ENCODE measurements at places on chromosomes 3 and 15.

DNA sequence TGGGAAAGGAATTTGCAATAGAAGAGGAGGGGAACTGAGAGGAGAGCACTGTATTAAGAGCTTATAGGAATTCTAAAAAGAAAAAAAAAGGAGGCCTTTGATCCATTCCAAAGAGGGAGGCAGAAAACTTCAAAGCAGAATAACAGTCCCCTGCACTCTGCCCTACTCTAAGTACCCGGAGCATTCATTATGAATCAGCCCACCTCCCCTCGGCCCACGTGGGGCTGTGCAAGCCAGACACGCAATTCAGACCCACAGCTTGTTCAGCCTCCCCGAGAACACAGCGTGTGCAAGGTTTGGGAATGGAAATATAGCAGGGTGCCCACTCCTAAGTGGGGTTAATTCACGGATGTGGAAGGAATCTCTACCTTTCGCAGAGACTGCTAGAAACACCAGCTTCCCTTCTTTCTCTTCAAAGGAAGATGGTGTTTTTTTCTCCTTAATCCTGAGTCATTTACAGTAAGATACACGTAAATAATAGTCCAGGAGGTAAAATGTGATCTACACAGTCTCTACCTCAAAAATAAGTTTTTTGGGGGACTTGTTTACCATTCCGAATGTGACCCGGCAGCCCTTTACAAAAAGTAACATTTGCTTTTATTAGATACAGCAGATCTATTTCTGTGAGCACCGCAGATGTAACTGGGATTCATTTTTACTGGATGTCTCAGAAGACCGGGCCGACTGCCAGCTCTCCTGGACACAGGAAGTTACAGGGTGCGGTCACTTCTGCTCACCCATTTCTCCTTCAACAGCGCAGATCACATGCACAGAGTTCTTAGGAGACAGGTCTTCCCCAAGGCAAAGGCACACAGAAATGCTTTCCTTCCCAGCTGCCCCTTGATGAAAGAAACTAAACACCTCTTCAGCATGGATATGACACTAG, 768.5 kb upstream of the CFAP20DC start:
- no peak for DNase-seq

DNA sequence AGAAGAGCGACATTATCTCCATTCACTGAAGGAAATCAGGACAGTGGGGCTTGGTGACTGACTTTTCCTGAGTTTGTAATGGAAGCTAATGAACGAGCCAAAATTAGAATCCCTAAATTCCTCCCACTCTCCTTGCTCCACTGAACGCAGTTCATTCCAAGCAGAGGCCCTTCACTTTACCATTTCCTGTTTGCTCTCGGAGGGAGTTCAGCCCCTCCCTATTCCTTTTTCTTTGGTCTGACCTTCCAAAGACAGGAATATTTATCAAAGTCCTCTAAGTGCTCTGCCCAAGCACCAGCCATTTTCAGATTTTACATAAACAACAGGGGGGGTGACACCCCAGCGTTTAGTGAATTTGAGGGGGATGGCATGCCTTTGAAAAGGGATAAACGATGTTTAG, 24.0 kb upstream of the PTPRG start:
- no peak for DNase-seq

DNA sequence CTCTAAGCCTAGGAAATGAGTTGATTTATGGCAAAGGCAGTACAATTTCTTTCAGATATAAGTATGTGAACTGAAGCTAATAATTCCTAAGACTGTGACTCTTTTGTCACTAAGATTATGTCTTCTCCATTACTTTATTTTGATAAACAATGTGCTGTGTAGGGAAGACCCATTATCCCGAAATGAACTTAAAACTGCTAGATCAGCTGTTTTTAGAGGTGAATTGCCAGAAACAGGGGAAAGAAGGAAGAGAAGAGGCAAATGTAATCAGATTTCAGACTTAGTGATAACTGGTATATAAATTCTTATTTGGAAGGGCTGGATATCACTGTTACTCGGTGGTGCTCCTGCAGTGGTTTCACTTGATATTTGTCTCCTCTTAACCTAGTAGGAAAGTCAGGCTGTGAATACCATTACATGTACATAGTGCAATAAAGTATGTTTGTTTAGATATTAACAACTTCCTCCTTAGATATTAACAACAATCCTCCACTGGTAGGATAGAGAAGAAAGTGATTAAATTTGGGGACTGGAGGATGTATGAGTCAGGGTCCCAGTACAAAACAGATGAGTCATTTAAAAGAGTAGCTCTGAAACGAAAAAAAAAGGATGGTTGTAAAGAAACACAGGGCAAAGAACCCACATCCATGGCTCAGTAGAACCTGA, 338.5 kb upstream of the KCNH8 start:
- no peak for DNase-seq

DNA sequence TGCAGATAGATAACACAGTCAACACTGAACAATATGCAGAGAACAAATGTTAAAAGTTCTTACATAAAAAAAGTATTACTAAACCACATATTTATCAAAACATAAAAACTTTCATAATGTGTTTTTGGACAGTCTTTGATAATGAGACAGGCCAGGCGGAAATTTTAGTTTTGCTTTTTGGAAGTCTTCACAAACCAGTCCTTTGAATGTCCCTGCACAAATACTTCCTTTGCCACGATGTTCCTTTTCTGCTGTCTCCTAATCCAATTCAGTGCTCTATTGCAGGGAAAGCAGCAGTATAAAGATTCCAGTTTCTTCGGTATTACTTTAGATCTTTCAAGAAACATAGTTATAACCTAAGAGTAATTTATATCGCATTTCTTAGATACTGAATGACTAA, 135.9 kb downstream of the TBL1XR1 start:
- no peak for DNase-seq

GRCh38 chr3:62538691-62539356, 165.5 kb upstream of the FEZF2 start:
- DNase-seq = no peak

DNA sequence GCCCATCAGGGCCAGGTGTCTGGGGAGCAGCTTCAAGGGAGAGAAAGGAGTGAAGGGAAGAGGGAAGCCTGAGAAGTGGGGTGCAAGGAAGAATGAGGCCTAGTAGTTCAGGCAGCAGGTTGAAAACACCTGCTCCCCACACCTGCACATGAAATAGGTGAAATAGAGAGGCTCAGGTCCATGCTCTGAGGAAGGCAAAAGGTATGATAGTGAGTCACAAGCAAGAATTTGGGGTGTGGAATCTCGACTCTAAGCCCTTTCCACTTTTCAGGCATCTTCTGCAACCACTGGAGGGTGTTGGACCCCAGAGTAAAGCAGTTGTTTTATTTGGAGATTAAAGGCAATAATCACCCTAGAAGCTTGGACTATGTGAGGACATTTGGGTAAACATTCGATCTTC, 157.5 kb downstream of the CTNNB1 start:
- DNase-seq = no peak

DNA sequence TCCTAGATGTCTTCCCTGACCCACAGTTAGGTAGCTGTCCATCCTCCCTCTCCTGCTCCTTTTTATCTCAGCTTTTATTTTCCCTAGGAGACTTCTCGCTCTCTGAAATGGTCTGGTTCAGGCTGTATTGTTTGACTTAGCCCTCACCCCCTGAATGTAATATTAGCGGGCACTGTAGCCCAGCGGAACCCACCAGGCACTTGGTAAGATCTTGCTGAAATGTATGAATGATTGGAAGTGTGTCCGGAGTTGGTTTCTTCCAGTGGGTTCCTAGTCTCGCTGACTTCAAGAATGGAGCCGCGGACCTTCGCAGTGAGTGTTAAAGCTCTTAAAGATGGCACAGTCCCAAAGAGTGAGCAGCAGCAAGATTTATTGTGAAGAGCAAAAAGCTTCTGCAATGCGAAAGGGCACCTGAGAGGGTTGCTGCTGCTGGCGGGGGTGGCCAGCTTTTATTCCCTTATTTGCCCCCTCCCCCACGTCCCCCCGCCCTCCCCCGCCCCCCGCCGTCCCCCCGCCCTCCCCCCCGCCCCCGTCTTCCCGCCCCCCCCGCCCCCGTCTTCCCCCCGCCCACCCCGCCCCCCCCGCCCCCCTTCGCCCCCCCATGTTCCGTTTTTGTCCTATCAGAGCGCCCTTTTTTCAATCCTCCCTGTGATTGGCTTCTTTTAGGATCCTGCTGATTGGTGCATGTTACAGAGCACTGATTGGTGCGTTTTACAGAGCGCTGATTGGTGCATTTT, 694 bp upstream of the EEFSEC start:
- peak; percentile 30 for DNase-seq

GRCh38 chr3:14457999-14458398, 55.6 kb downstream of the SLC6A6 start:
- no peak for DNase-seq

DNA sequence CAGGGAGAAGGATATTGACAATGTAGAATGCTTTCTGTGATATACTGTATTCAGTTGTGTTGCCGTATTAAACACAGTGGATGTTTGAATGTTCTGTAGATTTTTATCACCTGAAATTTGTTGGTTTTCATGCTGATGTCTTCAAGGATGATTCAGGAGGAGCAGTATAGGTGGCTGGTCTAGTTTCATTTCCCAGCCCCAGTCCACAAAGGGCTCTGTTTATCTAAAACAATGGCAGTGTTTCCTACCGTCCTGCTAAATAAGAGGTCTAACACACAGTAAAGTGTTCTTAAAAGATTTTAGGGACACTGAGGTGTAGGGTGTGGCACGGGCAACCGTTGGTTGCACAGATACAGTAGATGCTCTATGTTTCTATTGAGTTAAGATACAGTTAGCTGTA, 26.0 kb downstream of the NEO1 start:
- no peak for DNase-seq

GRCh38 chr3:43753741-43754715, 63.3 kb downstream of the ABHD5 start:
- DNase-seq = no peak

GRCh38 chr15:55823191-55823670, 80.3 kb upstream of the PRTG start:
- DNase-seq = no peak

DNA sequence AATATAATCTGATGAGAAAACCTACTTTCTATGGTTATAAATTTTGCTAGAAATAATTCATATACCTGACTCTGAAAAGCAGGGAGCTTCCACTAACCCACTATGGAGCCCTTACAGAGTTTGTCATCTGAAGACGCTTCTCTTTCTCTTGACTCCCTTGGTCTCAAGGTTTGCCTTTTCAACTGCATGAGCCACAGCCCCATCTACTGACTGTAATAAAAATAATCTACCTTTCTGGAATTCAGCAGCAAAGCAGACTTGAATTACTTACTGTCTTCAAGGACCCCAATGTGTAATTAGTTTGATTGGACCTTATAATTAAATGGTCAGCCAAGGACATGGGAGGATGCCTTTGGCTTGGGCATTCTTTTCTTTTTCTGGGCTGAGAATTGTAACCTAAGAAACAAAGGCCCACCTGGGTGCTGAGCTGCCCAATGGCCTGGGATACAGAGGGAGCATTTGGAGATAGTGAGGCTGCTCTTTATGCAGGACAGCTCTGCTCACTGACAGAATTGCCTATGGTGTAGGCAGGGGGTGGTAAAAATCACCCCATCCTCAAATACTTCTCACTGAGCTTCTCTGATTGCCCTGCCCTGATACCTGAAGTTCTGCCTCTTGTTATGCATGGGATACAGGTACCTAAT, 178.6 kb upstream of the TRIM42 start:
- no peak for DNase-seq
